ENCODE measurements at places on chromosomes 1 and 21.

DNA sequence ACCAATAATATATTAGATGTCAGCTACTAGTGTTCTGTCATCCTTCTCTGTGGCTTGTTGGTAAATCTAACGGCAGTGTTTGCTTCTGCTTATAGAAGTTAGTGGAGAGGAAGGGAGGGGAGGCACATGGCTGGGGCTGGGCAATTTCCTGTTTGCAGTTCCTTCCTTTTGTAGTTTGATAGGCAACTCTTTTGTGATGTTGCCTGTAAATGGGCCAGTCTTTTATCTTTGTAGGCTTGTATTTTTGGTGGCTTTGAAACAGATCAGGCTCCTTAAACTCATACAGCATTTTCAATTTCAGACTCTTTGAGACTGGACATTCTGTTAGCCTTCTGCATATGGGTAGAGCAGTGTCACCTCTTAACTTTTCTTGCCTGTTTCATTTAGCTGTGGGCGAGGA, 48.1 kb downstream of the CDC14A start:
- DNase-seq, result no peak

- DNase-seq, result no peak
These were observed 355.6 kb downstream of the SIPA1L2 start for GRCh38 chr1:232274236-232274855.

GRCh38 chr1:19122668-19123067, 87.4 kb downstream of the UBR4 start:
- DNase-seq, result peak; percentile 17

GRCh38 chr1:84689514-84690396, 506 bp downstream of the SSX2IP start:
- peak; percentile 36 for DNase-seq

DNA sequence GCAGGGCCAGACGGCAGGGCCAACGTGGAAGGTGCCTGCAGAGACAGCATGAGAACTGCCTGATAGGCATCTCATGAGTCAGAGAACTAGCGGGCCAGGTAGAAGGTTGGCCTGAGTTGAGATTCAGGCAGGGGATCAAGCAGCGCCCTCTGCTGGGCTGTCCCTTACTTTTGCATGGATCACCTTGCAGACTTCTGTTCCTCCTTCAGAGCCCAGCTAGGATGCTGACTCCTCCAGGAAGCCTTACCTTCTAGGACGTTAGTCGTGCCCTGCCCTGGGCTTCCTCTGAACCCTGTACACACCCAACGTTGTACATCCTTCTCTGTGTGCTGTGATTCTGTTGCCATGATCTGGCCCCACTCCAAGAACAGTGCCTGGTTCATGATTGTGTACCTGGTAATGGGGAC, 231.3 kb upstream of the VAMP3 start:
- peak; percentile 40 for DNase-seq

DNA sequence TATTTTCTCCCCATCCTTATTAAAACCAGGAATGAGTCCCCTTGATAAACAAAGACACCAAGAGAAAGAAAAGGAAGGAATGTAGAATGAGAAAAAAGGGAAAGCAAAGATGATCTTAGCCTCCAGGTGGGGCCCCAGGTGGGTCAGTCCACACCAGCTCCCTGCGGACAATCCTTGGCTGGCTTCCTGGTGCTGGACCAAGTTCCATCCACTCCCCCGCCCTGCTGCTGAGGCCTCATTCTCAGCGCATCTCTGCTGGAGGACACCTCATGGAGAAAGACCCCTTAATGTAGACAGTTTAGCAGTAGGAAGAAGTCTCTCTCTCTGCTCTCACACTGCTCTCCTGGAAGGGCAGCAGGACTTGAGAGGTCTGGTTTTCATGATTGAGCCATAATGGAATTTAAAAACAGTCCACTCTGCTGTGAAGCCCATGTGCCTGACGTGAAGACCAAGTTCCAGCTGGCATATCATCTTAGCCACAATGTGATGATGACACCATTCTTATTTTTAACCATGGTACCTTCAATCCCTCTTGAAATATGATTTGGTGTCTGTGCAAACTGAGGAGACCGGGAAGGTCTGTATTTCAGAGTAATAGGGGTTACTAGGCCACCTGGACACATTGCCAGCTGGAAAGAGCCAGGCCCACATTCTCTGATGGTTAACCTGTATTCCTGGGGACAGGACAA, 83.1 kb downstream of the WLS start:
- DNase-seq, result no peak

GRCh38 chr1:179153217-179153616, 71.3 kb downstream of the TOR3A start:
- peak; percentile 16 for DNase-seq

DNA sequence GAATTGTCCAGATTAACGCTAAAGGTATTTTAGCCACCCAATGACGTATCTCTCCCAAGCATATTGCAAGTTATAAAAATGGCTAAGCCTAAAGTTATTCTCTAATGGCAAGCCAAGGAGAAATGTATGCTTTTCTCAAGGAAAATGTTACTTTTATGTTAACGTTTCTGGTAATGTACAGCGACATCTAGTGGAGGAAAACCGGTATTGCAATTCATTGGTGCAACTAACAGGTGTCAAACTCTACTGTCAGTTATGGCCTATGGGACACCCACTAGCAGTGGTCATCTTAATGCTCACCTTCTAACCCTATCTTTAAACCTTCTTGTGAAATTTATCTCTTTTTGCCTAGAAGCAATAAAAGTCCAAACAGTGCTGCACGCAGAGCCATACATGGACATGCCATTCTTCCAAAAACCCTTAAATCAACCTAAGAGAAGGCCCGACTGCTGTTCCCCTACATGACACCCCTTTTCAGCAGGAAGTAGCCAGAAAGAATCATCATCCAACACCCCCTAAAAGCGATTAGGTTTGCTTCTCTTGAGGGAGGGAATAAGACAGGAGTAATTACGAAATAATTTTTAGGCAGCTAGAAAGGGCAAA, 68.7 kb upstream of the LRIF1 start:
- DNase-seq, result peak; percentile 27

DNA sequence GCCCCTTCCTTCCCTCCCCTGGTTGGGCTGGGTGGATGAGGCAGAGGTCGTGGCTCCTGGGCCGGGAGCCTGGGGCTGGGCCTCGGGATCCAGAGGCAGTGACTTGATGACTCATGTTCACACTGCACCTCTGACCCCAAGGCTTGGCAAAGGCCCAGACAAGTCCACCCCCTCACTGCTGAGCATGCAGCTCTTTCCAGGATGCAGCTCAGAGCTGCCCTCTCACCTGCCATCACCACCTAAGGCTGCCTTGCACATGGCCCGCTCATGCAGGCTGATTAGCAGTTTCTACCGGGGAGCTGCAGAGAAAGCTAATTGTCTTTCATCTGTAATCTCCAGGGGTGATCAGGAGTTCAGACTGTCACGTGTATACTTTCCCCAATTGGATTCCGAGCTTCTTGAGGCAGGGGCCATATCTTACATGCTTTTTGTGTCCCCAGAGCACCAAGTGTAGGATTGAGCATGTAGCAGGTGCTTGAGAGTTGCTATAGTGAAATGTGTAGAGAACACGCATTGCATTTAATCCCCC, 62.1 kb downstream of the LRRN2 start:
- DNase-seq, result peak; percentile 48

Data from IMR-90 (cell line).